ENCODE measurements at places on chromosomes 5 and 9.
A peak's percentile ranks its signal among the peaks of the same experiment; 100 is the strongest.

DNA sequence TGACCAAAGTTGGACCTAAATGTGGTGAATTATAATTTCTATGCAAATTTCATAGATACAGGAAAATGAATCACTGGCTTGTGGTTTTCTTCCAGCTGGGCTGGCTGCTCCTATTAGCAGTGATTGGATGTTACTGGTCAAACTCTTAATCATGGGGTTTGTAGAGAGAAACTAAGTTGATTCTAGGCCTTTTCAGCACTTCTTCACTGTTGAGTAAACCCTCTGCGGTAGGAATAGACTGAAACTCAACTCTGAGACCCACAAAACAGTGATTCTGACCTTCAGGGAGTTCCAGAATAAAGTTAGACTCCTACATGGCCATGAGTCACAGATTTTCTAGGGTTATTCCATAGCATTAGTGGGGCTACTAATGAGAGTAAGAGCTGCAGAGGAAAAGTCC, 47.9 kb upstream of the FKTN start:
- no peak for DNase-seq

DNA sequence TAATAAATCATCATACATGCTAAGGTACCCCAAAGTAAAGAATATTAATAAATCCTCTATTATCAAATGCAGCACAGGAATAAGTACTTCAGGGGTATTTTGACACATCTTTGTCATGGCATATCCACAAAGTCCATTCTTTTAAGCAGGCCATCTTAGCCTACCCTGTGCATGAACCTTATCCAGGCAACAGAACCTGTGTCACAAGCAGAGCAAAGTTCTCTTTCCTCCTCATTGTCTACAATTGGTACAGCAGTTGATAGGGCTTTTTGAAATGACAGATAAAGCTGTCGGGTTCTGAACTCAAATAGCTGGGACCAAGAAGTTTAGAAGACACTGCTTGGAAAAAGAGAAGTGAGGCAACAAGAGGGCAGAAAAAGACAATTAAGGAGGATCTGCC, 30.8 kb upstream of the PURA start:
- DNase-seq, result no peak

GRCh38 chr5:147830035-147830434, 1.4 kb downstream of the SPINK1 start:
- no peak for DNase-seq

DNA sequence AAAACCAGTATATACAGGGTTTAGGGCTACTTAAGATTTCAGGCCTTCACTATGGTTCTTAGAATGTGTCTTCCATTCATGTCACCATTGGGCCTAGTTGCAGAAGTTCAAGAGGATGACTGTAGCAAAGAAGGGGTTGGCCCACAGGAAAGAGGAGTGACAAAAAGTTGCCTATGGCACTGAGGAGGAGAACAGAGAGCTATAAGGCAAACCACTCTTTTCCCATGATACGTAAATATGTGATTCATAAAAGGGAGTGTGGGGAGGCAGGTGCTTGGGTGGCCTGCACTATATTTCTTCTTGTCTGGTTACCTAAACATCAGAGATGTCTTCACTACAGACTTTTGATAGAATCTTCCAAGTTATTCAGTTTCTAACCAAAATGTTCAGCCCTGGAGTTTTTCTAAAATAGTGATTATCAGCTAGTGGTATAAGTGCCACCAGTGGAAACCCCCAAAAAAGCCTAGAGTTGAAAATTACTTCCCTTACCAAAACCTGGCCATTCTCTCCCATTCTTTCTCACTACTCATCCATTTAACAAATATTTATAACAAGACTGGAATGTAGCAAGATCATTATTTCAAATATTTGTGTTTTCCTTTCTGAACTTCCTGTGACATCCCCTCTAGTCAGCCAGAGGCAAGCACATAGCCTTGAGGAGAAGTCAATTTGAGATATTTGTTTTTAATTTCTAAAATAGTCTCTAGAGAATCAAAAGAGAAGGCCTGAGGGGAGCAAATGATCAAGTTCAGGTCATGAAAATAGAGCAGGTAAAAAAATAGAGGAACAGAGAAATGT, 367.4 kb downstream of the EFNA5 start:
- DNase-seq, result no peak

GRCh38 chr5:23012842-23013241, 159.7 kb upstream of the CDH12 start:
- no peak for DNase-seq

- peak; percentile 24 for DNase-seq
These were observed 248.6 kb downstream of the TMEM232 start for GRCh38 chr5:110477911-110478310.

GRCh38 chr9:130327781-130328348, 62.3 kb downstream of the HMCN2 start:
- peak; percentile 76 for DNase-seq

GRCh38 chr9:90034071-90034470, 429.3 kb downstream of the GADD45G start:
- no peak for DNase-seq

DNA sequence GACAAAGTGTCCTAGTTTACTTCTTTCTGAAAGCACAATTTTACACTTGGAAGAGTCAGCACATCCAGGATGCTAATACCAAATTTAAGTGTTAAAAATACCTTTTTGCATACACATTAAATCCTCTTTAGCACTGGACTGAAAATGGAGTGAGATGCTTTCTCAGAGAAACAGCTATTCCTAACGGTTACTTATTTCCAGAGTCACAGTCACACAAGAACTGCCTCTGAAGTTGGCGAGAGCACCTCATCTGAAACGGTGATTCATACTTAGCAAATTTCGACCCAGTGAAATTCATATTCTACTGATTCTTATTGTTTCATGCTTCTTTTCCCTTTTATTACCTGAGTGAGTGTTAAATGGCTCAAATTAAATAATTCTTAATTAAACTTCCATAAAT, 12.2 kb downstream of the CDH18 start:
- DNase-seq, result no peak

GRCh38 chr9:133528876-133529241, 4.1 kb upstream of the MYMK start:
- DNase-seq, result no peak

DNA sequence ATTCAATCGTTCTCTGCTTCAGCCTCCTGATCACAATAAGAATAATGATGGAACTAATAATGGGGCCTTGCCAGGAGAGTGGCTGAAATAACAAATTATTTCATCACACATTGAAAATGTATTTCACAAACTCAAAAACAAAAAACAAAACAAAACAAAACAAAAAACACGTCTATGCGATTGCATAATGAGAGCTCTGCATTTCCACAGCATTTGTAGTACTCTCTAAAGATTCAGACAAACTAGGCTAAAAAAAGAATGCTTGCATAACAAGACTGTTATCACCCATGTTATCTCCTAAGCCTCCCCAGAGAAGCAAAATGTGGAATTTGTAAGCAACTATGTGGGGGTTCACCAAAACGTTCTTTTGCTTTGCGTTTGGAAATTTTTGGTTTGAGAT, 48.1 kb downstream of the PRELID2 start:
- no peak for DNase-seq

GRCh38 chr5:93311881-93312280, 269.1 kb downstream of the NR2F1-AS1 start:
- DNase-seq, result no peak

DNA sequence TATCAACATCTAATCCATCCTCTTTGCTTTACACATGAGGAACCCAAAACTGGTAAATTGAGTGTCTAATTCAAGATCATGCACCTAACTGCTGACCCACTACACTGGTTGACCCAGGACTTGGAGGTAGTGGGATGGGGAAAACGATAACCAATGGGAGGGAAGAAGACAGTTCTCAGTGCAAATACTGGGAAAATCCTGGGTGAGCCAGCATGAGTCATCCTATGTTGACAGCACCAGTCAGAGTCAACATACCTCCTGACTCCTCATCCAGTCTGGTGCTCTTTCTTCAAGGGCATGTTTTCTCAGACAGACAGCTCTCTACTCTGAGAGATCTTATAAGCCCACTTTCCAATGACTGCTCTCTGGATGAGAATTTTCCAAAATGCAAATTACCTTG, 232.8 kb upstream of the PTGER4 start:
- DNase-seq, result no peak

DNA sequence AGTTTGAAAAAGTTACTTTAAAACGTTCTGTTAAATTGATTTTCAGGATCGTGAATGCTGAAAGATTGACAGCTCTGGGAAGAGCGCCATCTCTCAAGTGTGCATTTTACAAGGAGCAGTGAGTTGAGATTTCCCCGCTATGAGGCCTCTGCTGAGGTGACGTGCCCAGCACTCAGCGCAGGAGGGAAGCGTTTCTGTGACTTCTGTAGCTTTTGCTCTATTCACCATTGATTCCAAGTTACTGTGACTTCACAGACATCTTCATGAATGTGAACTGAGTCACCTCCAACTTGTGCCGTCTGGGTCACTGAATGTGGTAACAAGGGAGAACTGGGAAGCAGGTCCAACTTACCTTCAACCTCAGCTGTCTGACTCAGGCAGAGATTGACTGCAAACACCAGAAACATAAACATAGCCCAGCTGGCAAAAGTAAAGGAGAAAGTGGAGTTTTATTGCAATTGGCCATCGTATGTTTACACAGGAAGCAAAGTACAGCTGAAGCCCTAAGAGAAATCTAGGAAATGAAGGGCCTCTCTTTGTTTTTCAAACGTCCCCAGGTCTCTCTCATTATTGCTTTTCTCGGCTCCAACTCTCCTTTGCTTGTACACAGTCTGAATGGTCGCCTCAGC, 428.8 kb upstream of the CLINT1 start:
- DNase-seq, result peak; percentile 13

DNA sequence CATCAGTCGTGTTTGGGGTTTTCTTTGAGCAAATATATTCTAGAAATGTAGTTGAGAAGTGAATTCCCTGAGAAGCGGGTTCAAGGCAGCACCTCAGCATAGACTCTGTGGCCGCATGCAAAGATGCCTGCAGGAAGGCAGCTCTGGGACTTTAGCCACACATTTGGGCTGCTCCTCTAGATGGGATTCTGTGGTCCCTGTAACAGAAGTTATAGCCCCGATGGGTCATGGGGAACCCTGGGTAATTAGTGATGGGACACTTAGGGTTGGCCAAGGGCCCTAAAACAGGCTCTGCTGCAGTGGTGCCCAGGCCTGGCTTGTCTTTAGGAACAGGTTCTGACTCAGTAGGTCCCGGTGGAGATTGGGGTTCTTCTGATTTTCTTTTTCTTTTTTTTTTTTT, 36.8 kb downstream of the PHF2 start:
- no peak for DNase-seq

- no peak for DNase-seq
These were observed 7.9 kb upstream of the MED10 start for GRCh38 chr5:6386271-6386670.

DNA sequence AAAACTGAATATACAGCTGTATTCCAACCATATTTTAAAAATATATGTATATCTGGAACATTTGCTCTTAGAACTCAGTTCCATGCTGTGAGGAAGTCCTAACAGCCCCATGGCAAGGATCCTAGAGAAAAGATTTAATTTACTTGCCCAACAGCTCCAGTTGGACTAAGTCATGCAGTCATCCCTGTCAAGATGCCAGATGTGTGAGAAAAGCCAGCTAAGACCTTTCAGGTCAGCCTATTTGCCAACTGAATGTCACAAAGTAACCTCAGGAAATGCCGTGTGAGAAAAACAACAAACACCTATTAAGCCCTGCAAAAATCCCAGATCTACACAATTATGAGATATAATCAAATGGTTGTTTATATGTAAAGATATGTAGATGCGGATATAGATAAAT, 416.3 kb downstream of the NR2F1-AS1 start:
- DNase-seq, result no peak

GRCh38 chr9:89078860-89079259, 87.6 kb downstream of the S1PR3 start:
- peak; percentile 35 for DNase-seq

GRCh38 chr5:72667708-72668107, 148.8 kb upstream of the TNPO1 start:
- no peak for DNase-seq
